ENCODE measurements at places on chromosomes 2 and 18.

- DNase-seq, result no peak
Measured at GRCh38 chr2:113915082-113915819, 25.4 kb downstream of the ACTR3 start.

GRCh38 chr18:76565238-76566173, 70.5 kb upstream of the ZNF516 start:
- DNase-seq, result peak; percentile 98

GRCh38 chr2:229249536-229249935, 21.6 kb downstream of the PID1 start:
- DNase-seq, result no peak

GRCh38 chr2:207015901-207016300, 76.6 kb downstream of the CPO start:
- DNase-seq, result peak; percentile 18

- no peak for DNase-seq
Measured at GRCh38 chr2:44612276-44612675, 250.5 kb downstream of the CAMKMT start.

- DNase-seq, result no peak
Measured at GRCh38 chr2:43097644-43098408, 128.6 kb downstream of the ZFP36L2 start.

- DNase-seq, result peak; percentile 44
Measured at GRCh38 chr2:68709421-68709911, 25.1 kb upstream of the ARHGAP25 start.

GRCh38 chr18:32346671-32347070, 124.0 kb downstream of the GAREM1 start:
- DNase-seq, result no peak

GRCh38 chr2:239310401-239311061, 90.3 kb downstream of the HDAC4 start:
- no peak for DNase-seq

DNA sequence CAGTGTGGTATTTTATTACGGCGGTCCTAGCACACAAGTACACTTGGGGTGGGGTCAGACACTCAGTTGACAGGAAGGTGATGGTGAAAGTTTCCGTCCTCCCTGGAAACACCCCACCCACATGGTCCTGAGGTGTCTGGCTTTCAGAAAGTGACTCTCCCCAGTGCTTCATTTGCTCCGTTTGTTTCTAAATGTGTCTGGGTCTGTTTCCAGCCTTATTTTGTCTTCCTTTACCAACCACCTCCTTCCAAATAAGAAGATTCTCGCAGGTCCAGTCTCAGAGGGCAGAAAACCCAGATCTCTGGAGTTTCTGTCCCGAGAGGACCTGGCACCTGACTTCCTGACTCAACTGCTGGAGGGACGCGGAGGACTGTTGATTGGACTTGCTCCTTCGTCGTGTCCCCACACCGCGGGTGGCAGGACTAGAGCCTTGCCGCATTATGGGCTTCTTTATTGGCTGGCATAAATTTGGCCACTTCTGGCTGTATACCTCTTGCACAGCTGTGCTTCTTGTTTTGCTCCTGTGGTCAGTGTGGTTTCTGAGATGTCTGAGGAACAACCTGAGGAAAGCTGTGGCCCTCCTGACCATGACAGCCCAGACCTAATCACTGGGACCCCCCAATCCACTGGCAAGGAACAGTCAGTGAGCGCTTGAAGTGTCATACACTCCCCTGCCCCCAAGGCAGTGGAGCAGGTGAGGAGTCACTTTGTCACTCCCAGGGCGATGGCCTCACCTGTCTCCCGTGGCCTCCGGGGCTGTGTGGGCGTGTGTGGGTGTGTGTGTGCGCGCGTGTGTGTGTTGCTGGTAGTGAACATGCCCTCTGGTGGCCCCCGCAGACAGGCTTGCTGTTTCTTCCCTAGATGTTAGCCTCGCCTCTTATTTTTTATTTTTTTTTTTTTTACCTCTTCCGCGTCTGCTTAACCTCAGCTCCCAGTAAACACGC, 45.6 kb downstream of the MEX3C start:
- DNase-seq, result no peak

- DNase-seq, result no peak
Measured at GRCh38 chr18:11163665-11164064, 14.3 kb upstream of the PIEZO2 start.

- DNase-seq, result peak; percentile 13
Measured at GRCh38 chr18:12886498-12887126, 2.6 kb upstream of the PTPN2 start.

- no peak for DNase-seq
Measured at GRCh38 chr18:710418-711300, 1.8 kb downstream of the ENOSF1 start.

GRCh38 chr2:207467716-207468347, 61.9 kb upstream of the CREB1 start:
- DNase-seq, result peak; percentile 90

DNA sequence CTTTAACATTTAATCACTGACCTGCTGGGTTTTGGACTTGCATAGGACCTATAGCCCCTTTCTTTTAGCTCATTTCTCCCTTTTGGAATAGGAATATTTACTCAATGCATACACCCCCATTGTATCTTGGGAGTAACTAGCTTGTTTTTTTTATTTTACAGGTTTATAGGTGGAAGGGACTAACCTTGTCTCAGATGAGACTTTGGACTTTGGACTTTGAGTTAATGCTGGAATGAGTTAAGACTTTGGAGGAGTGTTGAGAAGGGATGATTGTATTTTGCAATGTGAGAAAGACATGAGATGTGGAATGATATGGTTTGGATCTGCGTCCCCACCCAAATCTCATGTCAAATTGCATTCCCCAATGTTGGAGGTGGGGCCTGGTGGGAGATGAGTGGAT, 43.2 kb upstream of the SPATS2L start:
- no peak for DNase-seq
